Fibroblast of lung (primary cell): ENCODE measurements at places on chromosomes 13 and 19.

GRCh38 chr13:76086729-76087128 lies 450.6 kb downstream of the LMO7 start:
- DNase-seq: no peak

GRCh38 chr13:59230484-59231264 lies 933.1 kb downstream of the DIAPH3 start:
- no peak for DNase-seq

DNA sequence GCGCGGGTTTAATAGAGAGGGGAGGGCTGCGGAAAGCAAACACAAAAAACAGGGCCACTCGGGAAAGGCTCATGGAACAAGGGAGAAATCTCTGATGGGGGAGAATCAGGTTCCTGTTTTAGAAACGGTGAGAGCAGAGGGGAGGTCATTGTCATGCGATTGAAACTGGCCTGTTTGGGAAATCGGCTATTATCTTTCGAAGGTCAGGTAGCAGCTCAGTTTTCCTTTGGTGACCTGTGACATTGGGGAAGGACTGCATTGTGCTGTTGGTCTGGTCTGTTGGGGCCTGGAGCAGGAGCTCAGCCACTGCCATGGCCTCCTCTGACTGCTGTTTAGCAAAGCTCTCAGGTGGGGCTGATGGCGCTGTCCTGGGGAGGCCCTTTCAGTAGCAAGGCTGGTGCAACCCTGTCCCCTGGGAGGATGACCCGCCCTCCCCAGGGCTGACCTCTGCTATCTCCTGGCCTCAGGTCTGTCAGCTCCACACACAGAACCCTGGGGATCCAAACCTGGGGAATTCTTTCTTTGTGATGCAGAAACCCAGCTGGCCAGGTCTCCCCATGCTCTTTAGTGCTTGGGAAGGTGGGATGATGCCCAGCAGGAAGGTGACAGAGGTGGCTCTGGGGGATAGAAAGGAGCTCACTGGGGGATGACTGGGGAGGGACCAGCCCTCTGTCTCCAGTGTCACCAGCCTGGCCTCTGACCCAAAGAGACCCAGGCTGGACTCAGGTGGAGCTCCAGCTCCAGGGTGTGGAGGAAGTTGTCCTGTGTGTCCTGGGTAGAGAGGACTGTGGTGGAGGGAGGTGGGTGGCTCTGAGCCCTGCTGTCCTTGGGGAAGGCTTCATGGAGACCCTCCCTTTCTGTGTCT lies 21.2 kb upstream of the CD177 start:
- no peak for DNase-seq

DNA sequence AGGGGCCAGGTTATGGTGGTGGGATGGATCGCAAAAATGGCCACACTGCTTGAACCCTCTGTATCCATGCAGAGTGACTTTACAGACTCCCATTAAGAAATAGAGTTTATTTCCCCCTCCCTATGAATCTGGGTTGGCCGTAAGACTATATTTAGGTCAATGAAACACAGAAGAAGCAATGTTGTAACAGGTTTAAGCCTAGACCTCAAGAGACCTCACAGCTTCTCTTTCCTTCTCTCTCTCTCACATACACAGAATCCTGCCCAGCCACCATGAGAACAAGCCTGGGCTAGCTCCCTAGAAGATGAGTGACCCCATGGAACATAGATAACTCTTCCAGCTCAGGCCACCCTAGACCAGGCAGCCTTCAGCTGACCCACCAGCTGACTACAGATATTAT lies 21.0 kb upstream of the FBL start:
- no peak for DNase-seq

GRCh38 chr19:53868892-53869804 lies 1.5 kb downstream of the MYADM start:
- peak; percentile 88 for DNase-seq

DNA sequence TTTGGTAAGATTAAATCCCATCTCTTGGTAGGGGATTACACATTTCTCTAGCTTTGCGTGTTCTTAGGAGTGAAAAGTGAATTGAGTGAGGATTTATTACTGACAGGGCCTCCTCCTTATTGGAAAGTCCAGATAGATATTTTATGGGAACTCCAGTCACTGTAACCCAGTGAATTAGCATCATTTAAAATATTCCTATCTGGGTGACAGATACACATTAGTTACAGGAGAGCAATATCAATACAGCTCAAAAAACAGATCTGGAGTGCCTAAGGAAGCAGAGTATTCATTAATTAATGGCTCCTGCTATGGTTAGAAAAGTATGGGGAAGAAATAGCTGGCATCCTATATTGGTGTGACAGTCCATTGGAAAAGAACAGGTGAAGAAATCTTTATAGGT lies 248.2 kb downstream of the SLITRK6 start:
- DNase-seq: no peak

GRCh38 chr13:59635589-59635988 lies 528.1 kb downstream of the DIAPH3 start:
- DNase-seq: no peak

DNA sequence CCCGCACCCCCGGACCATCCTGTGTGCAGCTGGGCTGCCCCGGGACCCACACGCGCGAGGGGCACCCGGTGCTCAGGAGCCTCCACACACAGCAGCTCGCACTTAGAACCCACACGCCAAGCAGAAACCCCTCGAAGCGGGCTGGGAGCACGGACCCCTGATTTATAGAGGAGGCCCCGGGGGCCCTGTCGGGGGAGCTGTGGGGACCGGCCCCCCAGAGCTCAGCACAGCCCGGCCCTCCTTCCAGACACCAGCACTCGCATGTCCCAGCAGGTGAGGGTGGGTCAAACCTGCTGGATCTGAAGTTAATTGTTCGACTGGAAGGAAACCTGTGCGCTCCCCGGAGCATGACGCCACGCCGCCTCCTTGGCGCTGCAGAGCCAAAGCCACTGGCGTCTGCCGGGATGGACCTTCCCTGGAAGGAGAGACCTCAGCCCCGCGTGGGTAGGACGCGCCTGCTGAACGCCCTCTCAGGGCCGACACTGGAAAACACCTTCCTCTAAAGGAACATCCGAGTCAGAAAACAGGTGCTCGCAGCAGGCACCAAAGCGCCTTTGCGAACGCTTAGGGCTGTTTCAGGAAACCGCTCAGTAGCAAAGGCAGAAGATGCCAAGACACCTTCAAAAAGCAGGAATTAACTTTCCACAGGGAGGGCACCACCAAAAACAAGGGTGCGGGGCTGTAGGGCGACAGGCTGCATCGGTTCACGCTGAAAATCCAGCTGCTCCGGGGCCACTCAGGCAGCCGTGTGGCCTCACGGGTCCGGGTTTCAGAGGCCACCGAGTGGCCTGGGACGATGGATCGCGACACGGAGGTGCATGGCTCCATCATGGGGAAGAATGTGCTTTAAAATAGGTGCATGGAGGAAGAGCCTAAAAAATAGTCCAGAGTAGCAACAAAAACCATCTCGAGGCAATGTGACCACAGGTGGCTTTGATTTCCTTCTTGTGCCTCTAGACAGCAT lies 37.8 kb upstream of the GRTP1 start:
- no peak for DNase-seq

- DNase-seq: peak; percentile 96
Measured at GRCh38 chr19:51688671-51689571, 4.2 kb upstream of the SPACA6 start.

DNA sequence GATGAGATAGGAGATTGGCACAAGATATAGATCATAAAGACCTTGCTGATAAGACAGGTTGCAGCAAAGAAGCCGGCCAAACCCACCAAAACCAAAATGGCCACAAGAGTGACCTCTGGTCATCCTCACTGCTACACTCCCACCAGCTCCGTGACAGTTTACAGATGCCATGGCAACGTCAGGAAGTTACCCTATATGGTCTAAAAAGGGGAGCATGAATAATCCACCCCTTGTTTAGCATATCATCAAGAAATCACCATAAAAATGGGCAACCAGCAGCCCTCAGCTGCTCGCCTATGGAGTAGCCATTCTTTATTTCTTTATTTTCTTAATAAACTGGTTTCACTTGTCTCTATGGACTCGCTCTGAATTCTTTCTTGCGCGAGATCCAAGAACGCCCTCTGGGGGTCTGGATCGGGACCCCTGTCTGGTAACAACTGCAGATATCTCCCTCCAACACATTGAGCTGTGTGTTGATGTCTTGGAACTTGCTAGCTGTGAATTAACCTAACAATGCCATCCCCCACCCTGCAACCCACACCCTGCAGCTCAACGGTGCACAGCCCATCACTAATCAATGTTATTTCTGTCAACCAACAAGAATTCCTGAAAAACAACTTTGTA lies 27.1 kb upstream of the GRTP1 start:
- DNase-seq: no peak

DNA sequence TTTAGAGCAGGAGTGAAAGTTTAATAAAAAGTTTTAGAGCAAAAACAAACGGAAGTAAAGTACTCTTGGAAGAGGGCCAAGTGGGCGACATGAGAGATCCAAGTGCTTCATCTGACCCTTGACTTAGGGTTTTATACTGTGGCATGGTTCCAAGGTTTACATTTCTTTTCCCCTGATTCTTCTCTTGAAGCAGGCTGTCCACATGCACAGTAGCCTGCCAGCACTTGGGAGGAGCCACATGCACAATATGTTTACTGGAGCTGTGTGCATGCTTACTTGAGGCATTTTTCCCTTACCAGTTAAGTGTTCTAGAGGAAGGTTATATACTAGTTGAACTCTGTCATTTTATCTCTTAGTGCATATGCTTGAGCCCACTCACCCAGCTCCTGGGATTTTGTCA lies 295.6 kb downstream of the TBC1D4 start:
- no peak for DNase-seq

DNA sequence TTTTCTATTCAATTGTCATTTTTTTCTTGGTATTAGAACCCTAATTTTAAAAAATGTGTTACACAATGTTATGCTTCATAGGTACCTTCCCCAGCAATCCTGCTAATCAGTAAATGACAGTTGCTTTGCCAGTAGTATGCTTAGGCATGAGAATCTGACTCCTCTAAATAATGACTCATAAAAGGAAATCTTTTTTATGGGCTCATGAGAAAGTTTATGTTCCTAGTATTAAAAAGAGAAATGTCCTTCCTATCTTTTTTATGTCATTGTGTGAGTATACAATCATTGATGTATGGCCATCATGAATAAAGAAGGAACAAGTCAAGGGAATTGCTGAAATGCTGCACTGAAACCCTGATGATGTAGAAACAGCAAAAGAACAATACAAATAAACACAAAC lies 1237.7 kb upstream of the PCDH20 start:
- no peak for DNase-seq
